ENCODE measurements at places on chromosomes 3 and 15.

DNA sequence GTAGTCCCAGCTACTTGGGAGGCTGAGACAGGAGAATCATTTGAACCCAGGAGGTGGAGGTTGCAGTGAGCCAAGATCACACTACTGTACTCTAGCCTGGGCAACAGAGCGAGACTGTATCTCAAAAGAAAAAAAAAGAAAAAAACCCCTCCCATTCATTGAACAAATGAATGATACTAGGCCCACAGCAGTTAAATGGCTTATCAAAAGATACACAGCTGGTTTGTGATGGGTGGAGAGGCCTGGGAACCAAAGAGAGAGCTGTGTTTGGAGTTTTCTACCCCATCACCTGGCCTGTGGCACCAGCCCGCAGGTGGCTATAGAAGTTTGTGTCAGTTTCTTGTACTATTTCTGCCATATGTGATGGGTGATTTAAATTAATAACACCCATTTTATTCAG lies 43.1 kb upstream of the LCTL start:
- DNase-seq = no peak

- DNase-seq = no peak
These were observed 20.1 kb upstream of the TGFBR2 start for GRCh38 chr3:30586096-30586805.

GRCh38 chr3:113696658-113697499 lies 437 bp upstream of the USF3 start:
- peak; percentile 99 for DNase-seq

DNA sequence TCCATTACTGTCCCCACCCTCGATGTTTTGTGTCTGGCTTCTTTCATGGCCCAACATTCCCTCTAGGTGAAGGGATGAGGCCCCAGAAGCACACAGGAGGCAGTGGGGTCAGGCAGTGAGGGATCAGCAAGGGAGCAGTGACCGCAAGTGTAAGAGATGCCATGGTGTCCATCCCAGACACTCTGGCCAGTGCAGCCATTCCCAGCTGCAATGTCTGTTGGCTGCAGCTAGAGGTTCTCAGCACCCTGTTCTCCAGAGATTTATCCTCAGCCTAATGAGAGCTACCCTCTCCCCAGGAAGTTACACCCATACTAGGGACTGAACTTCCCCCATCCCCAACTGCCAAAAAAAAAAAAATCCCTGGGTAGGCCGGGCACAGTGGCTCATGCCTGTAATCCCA lies 40.2 kb downstream of the TRANK1 start:
- peak; percentile 40 for DNase-seq

DNA sequence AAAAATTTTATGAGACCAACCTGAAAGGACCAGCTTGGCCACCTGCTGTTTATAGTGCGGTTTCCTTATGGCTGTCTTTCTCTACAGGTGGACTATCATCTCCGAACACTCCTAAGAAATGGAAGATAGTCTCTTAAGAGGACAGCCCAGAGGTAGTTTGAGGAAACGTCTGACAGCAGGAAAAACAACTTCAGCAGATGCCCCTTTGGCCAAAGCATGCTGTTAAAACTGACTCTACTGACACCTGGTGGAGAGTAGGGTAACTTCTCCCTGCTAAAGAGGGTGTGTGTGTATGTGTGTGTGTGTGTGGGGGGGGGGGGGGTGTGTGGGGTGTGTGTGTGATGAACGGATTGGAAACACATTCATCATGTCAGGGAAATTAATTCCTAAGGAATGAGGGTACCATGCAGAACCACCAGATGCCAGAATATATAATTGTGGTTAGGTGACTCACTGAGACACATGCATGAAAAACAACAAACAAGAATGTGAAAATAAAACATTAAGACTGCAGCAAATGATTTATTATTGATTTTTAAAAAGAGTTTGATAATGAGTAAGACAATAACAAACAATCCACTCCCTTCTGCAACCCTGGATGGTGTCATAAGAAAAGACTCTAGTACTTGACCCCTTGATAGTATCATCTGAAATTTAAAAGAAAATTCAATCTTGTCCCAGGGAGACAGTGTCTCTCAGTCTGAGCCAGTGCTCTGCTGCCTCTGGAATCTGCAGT lies 256.5 kb downstream of the THRB start:
- DNase-seq = peak; percentile 94

- no peak for DNase-seq
These were observed 885 bp downstream of the EFCC1 start for GRCh38 chr3:129001806-129002572.

DNA sequence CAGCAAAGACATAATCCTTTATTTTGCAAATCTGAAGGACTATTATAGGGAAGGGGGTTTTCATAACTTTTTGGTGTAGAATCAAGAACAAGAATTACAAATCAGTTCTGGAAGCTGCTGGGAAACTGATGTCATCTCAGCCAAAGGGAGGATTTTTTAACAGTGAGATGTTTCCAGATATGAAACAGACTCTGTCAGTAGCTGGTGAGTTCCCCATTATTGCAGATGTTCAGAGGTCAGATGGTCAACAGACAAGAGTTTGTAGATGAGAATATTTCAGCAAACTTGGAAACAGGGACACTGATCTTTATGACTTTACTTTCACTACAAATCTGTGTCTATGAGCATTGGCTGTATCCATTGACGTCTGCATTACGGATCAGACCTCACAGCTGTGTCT lies 71.9 kb upstream of the LPP start:
- peak; percentile 68 for DNase-seq

- DNase-seq = no peak
These were observed 109.5 kb upstream of the LIPC start for GRCh38 chr15:58322253-58322652.

DNA sequence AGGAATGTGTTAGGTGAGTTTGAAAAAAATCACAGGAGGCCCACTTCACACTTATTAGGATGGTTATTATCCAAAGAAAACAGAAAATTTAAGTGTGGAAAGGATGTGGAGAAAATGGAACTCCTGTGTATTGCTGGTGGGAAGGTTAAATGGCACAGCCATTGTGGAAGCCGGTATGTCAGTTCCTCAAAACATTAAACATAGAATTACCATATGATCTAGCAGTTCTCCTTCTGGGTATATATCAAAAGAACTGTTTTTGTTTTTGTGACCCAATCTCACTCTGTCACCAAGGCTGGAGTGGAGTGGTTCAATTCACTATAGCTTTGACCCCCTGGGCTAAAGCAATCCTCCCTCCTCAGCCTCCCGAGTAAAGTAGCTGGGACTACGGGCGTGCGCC lies 10.4 kb upstream of the ZFYVE19 start:
- DNase-seq = no peak

DNA sequence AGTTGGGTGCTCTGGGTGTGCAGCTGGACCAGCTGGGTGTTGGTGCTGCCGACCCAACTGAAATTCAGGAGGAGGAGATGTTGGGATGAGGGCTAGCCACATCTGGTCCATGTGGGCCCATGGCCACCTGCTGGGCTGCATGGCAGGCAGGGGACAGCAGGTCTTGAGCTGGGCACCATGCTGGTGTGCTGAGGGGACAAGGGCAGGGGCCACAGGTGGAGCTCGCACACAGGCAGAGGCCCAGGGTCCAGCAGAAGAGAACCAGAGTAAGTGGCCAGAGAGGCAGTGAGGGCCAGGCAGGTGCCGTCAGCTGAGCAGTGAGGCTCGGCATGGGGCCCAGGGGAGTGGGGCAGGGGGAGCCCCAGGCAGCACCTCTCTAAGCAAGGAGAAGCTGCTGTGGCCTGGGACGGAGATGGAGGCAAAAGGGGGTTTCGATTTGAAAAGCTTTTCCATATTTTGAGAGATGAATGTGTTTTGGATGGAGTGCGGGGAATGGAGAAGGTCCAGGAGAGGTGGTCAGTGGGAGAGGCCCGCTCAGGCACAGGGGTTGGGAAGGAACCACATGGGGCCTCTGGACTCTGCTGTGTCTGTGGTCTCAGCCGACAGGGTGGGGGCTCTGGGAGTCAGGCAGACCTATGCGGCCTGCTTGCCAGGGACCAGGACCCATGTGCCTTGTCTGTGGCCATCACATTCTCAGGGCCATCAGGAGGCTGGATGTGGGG lies 30.5 kb upstream of the PLXNA1 start:
- DNase-seq = no peak

- peak; percentile 12 for DNase-seq
These were observed 1.0 kb downstream of the CSPG5 start for GRCh38 chr3:47577583-47578118.

GRCh38 chr15:71049706-71050422 lies 65.4 kb upstream of the THSD4 start:
- DNase-seq = peak; percentile 34

- peak; percentile 10 for DNase-seq
These were observed at the start of gene SLC6A1 for GRCh38 chr3:10992017-10992942. SLC6A1 (plus strand) TSS chr3:10992748; CDS start chr3:11017212, 24,464 bp downstream.

DNA sequence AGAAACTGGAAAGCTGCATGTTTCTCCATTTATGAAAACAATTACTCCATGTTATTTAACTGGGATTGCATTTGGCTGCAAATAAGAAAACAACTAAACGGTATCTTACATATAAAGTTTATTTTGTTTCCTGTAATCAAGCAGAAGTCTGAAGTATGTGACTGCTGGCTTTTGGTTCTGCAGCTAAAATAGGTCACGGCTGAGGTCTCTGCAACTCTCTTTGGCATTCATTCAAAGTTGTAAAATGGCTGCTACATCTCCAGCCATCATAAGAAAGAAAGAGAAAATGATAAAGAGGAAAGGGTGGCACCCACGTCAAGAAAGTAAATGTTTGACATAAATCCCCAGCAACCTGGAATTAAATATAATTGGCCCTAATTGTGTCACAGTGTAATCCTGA lies 406.1 kb downstream of the TBC1D5 start:
- DNase-seq = peak; percentile 52

- DNase-seq = no peak
These were observed 40.6 kb downstream of the CHDH start for GRCh38 chr3:53805463-53806159.

DNA sequence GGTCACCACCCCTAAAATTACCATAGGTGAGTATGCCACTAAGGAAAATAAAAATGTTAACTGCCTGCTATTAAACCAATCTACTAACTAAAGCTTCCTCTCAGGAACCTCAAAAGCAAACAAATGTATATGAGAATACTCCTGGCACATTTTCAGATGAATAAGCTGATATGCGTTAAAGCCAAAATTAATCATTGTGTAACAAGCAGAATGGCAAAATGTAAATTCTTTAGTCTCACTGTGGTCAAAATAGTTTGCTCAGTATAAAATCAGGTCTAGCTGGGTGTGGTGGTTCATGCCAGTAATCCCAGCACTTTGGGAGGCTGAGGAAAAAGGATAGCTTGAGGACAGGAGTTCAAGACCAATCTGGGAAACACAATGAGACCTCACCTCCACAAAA lies 53.6 kb downstream of the SUMF1 start:
- DNase-seq = peak; percentile 4

DNA sequence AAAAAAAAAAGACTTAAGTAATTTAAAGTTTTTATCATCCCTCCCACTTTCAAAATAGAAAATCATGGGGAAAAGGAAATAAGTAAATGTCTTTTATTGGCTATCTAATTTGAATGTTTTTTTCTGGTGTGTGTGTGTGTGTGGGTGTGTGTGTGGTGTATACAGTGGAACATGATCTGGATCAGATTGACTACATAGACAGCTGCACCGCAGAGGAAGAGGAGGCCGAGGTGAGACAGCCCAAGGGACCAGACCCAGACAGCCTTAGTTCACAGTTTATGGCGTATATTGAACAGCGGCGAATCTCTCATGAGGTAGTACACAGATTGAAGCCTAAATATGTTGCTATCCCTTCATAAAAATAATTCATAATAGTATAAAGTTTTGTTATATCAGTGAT lies 44.5 kb downstream of the LRCH3 start:
- DNase-seq = no peak

DNA sequence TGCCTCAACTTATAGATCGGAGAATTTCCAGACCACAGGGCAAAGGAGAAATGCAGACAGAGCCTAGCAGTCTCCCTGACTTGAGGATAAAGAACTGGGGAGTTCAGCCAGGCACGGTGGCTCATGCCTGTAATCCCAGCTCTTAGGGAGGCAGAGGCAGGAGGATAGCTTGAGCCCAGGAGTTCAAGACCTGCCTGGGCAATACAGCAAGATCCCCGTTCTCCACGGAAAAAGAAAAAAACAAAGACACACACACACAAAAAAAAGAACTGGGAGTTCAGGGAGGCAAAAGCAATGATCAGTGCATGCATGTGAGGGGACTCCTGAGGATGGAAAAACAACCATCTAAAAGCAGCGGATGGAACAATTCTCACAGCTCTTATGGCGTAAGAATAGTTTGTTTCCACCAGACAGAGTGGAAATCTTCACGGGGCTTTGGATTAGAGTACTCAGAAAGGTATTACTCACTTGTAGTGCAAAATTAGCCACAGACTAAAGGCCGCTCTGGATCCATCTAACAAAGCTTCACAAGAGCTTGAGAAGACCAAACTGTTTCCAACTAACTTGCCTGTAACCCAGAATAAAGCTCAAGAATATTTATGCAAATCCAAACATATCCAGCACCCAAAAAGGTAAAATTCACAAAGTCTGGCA lies 16.3 kb downstream of the SEC11A start:
- DNase-seq = no peak

- DNase-seq = peak; percentile 24
These were observed 41.5 kb downstream of the GPD1L start for GRCh38 chr3:32147933-32148332.
